ENCODE measurements at places on chromosomes 12 and 14. TPM values are rescaled to one million over a fixed set of nuclear protein-coding genes. Genes with fewer than 3 reads are reported as not detected.
A peak's percentile ranks its signal among the peaks of the same experiment; 100 is the strongest.

- peaks cover 4% of the 10 kb centered on the region for H3K4me1 ChIP-seq
- H3K27me3 ChIP-seq: no peaks in the 10 kb centered on the region
- H3K4me3 ChIP-seq: no peak overlapping the region
- no peaks in the 10 kb centered on the region for H3K36me3 ChIP-seq
- no peak for DNase-seq
Measured at GRCh38 chr14:61469781-61470180, 148.4 kb downstream of the PRKCH start.

DNA sequence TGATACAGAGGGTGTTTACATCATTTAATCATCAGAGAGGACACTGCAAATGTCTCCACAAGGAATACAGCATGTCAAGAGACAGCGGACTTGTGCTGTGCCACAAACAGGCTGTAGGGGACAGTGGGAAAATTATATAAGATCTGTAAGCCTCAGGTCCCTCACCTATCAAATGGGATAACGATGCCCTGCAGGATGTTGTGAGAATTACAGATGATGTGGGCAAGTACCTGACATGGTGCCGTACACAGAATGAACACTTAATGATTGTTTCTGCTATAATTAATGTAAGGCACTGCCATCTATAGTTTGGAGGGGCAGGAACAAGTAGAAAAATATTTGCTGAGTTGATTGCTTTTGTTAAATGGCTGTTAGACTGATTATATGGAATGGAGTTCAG is 81.9 kb upstream of the GTF2A1 start:
- no peak overlapping the region for H3K27ac ChIP-seq

- no peaks in the 10 kb centered on the region for H3K27me3 ChIP-seq
- H3K27ac ChIP-seq: peak overlapping the region; percentile 77
- peak; percentile 78 for DNase-seq
- no peaks in the 10 kb centered on the region for H3K36me3 ChIP-seq
- no peak overlapping the region for H3K4me3 ChIP-seq
Measured at GRCh38 chr14:77043984-77044485, 15.5 kb upstream of the IRF2BPL start.

FZD10 gene
- total RNA-seq: 0.59 TPM

All from endodermal cell (in vitro differentiated cells).